ENCODE measurements at places on chromosomes 13 and 19.

DNA sequence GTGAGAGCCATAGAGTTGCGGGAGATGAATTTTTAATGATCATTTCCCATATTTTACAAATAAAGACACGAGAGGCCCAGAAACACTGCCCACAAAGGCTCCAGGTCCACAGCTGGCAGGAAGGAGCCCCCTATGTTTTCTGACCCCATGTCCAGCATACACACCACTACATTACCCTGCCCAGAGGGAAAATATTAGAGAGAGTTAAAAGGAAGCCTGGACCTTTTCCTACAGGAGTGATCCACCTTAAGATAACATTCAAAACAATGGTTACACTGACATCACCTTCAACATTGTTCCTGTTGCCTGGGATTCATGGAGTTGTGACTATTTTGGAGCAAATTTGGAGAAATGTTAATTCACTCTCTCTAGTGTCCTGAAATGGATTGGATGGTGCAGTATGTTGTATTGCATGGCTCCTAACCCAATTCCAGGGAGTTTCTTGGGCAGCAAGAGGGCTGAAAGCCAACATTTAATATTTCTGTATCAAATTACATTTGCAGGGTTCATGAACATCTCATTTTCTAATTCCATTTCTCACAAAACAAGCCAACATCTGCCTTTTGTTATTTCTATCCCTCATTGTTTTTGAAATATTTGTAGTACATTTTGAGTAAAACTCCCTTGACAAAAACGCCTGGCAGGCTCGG is 172.5 kb downstream of the DLEU7 start:
- no peak for DNase-seq

DNA sequence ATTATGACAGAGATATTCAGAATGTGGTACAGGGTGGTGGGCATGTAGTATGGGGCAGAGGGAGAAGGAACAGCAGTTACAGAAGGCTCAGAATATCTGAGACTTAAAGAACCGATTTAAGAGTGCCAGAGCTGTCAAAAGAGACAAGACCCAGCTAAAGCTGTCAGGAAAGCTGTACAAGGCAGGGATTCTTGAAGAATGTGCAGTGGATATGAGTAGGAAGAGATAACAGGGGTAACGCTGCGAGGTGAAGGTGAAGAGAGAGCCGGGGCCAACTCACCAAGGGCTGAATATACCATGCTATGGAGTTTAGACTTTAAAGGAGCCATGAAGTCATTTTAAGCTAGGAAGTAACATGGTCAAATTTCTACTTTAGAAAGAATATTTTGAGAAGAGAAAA is 381.0 kb downstream of the DIAPH3 start:
- DNase-seq, result no peak

- DNase-seq, result no peak
These were observed 897 bp downstream of the C19orf33 start for GRCh38 chr19:38304866-38305429.

DNA sequence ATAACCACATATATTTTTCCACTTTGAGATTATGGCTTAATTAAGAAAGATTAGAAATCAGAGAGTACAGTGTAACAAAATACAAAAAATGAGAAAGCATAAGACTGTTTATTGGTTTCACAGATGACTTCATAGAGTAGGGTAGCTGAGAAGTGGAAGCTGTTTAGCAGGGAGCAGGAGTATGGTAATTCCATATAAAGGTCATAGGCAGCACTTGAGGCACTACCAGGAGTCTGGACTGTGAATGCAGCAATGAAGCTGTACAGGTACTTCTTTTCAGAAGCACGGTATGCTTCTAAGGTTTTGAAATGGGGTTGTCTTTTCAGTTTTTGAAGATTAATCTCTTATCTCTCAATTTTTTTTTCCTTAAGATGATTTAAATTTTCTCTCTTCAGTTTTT is 69.2 kb downstream of the MICU2 start:
- no peak for DNase-seq

DNA sequence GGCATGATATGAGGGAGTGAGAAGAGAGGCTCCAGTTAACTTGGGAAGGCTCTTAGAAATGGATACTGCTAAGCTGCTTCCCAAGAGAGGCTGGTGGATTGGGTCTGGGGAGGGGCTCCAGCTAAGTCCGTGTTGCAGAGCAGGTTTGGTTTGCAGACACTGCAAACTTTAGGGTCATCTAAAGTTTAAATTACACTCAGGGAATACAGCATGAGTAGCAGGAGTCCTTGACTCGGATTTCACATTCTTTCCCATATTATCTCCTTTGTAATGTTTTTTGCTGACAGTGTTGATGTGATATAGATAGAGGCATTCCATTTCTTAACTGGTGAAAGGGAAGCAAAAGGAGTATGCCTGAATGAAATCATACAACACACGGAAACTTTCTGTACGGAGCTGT is 31.9 kb downstream of the SGCG start:
- DNase-seq, result no peak

DNA sequence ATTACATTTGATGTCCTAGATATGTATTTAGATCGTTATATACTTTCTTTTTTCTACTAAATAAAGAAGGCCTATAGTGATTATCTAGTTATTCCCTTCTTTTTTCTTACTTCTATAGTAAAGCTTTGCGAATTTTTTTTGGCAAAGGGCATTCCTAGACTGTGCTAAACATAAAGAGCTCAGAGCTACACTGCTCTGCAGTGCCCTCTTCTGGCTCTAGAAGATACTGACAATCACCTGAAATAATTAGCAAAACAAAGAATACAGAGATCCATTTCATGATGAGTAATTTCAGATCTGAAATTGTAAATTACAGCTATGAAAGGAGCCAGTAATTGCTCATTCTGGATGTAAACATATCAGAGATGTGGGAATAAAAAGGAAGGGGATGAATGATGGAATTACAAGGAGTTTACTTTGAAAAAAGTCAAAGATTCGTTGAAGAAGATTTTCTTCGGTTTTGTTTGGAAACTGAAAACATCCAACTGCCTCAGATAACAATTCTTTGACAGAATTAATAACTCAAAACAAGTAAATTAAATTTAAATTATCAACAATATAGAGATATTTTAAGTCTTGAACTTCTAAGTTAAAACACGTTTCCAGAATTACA is 288.5 kb downstream of the NALCN start:
- no peak for DNase-seq

GRCh38 chr13:52399046-52399445 is 6.9 kb downstream of the THSD1 start:
- no peak for DNase-seq

- no peak for DNase-seq
These were observed 1.1 kb upstream of the SHD start for GRCh38 chr19:4278010-4278409.

- DNase-seq, result no peak
These were observed 53.0 kb downstream of the PEPD start for GRCh38 chr19:33468361-33469170.

- DNase-seq, result no peak
These were observed 13.7 kb downstream of the LGALS7 start for GRCh38 chr19:38759590-38760003.

DNA sequence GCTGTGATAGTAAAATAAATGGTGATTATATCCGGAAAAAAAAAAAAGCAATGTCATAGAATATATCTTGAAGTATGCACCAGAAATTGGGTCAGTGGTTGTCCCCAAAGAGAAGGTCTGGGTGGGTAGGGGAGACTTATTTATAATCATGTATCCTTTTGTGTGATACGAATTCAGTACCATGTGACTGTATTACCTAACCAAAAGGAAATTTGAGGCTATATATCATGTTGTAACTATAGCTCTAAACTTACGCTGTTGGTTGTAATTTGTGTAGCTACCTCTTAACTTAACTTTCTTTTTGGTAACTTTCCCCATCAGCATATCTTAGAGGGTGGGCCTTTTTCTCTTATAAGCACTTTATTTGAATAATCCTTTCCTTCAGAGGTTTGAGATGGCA is 25.2 kb upstream of the KCTD4 start:
- DNase-seq, result no peak

- DNase-seq, result no peak
These were observed 377.0 kb downstream of the DLEU7 start for GRCh38 chr13:50466456-50466855.

- no peak for DNase-seq
These were observed 60.7 kb downstream of the ATP11A start for GRCh38 chr13:112750570-112750969.

GRCh38 chr13:45773944-45774343 is 71.8 kb downstream of the CBY2 start:
- DNase-seq, result no peak

GRCh38 chr13:108451121-108451520 is 178.3 kb upstream of the MYO16 start:
- no peak for DNase-seq

GRCh38 chr13:20301403-20302071 is 69.4 kb upstream of the GJB6 start:
- DNase-seq, result no peak

DNA sequence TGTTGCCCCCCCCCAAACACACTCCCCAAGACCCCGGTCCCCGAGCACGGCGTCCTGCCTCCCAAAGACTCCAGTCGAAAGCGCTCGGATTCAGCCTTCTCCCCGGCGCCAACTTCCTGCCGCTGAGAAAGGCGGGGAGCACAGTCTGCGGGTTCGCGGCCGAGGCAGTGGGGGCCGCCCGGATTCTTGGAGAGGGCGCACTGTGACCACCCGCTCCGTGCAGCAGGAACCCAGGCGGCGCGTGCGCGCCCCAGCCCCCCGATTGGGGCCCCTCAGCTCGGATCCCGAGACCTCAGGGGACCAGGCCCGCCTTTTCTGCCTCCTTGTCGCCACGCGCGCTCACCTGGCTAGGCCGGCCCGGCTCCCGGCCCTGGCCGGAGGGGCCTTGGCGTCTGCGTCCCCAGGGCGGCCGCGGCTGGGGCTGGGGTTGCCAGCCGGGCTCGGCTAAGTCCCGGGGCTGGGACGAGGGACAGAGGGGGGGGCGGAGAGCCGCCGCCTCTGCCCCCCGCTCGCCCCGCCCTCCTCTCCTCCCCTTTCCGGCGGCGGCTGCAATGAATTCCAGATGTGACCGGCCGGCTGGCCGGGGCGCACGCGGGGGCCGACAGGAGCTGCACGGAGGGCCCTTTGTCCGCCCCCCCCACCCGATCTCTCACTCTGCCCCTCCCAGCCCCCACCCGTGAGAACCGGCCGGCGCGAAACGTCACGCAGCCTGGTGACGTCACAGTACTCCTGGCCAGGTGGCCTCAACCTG is at the start of gene S1PR2:
Gene S1PR2 (minus strand): TSS at position 471 of the 751 bp plus-strand sequence. CDS start 6,426 bp downstream, outside the sequence.
- peak; percentile 28 for DNase-seq

- no peak for DNase-seq
These were observed 325.9 kb downstream of the FOXO1 start for GRCh38 chr13:40340368-40341095.

DNA sequence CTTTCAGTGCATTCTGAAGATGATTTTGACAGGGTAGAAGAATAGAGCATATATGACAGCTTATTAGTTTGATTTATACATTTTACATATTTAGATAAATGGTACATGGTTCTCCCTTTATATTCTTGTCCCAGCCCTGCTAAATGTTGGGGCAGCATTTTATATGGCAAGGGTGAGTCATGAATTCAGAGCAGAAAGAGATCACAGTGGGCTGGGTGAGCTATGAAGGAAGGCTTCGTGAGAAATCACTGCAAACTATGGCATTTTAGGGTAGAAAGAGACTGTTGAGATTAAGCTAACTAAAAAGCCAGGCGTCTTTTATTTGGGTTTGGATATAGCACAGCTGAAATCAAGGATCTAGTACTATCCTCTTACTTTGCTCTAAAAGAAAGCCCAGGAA is 23.9 kb upstream of the METTL21C start:
- no peak for DNase-seq

DNA sequence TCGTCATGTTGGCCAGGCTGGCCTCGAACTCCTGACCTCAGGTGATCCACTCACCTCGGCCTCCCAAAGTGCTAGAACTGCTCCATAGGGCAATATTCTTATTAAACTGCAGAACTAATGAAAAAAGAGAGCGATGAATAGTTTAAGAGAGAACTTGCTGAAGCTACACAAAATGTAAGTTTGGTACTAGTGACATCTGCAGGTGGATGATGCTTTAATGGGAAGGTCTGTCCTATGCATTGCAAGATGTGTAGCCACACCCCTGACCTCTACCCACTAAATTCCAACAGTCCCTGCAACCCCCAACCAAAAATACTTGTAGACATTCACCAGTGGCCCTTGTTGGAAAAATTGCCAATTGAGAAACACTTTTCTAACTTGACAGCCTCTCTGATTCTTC is 117.8 kb downstream of the NALCN start:
- DNase-seq, result no peak

DNA sequence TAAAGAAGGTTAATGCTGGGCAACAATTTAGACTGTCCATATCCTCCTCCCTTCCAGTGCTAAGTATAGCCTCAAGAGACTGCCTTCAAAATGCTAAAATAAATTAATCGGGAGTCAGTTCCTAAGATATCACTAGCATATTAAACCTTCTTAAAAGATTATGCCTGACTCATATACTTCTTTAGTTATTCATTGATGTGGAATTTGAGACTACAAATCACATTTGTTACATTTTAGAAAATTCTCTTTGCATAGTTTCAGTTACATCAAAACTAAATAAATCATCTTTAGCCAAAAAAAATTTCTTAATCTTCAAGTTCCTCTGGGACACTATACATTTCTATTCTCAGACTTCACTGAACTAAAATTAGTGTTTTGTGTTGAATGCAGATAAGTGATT is 769.1 kb downstream of the PCDH9 start:
- no peak for DNase-seq

DNA sequence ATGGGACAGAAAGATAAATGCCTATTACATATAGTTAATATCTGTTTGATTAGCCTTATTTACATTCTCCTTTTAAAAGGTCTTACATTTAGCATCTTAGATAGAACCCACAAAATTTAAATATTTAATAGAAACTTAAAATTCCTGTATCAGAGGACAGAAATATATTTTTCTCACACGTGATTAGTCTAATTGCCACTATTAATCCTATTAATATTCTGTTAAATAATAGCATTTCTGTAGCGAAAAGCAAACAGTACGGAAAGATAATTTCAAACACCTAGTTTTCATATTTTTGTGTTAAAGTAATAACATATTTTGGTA is 380 bp upstream of the ZNF30 start:
- no peak for DNase-seq

DNA sequence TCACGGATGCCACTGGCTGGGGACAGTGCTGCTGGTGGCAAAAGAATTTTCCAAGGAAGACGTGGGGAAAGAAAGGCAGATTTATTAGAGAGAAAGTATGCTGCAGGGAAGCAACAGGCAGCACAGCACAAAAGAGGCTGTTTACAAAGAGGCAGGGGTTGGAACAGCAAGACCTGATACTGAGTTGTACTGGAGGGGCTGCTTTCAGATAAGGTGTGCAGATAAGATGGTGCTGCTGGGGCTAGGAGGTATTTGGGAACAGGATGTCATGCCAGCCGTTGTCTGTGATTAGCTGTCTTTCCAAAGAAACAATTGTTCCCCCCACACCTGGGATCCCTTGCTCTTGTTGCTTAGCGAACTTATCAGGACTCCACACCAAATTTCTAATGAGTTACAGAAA is 2023.3 kb upstream of the PCDH20 start:
- no peak for DNase-seq

Measured in iPS DF 19.7 (cell line).